Uterus (tissue), 4 donors: ENCODE measurements at places on chromosomes 6 and 20.
A peak's percentile ranks its signal among the peaks of the same experiment; 100 is the strongest.

DNA sequence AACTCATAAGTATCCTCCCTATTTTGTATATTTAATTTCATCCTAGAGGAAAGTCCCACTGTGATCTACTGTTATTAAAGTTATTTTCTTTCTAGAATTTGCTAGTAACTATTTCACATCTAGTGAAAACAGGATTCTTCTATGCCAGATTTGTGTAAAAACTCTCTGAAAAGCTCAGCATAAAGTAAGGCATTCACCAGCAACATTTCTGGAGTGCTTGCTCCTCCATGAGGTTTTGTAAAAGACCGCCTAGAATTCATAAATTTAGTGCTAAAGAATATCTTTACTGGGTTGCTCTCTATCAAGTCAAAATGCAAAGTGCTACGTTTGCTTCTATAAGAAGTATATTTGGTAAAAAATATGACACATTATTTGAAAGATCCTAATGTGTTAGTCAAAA is 173.5 kb upstream of the IRAK1BP1 start:
- DNase-seq = no peak

DNA sequence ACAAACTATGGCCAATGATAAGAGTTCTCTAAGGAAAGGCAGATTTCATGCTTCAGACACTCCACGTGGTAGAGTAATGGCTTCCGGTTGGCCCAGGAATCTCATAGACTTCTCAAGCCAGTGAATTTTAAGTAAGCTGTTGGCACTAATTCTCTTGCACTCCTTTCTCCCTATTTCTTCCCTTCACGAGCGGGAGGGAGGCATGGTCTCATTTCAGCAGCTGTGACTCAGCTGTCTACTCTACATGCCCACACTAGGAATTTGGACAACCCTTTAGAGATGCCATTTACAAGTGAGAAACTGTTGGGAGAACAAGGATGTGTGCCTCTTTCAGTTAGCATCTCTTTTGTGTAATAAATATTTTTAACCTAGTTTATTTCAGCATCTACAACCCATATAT is 107.7 kb downstream of the PTPRK start:
- DNase-seq = no peak

- no peak for DNase-seq
Measured at GRCh38 chr6:109872968-109873545, 105.1 kb upstream of the GPR6 start.

- peak; percentile 84 for DNase-seq
Measured at GRCh38 chr6:36627801-36628246, 33.7 kb downstream of the SRSF3 start.

DNA sequence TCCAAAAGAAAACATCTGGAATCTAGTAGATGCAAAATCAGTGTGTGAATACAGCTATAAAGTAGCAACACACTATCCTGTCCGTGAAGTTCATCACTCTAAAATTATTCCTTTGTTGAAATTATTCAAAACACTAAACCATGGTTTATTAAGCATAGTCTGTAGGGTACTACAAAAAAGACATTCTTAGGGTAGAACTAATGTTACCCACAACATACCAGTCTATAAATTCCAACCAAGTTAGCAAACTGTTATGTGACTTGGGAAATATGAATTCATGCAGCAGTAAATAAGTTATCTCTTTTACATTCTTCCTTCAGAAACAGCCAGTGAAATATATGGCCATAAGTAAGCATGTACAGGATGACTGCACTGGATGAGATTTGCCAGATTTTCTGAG is 580.3 kb upstream of the ADGRB3 start:
- no peak for DNase-seq

GRCh38 chr6:5367510-5367909 is 106.2 kb downstream of the FARS2 start:
- DNase-seq = no peak

DNA sequence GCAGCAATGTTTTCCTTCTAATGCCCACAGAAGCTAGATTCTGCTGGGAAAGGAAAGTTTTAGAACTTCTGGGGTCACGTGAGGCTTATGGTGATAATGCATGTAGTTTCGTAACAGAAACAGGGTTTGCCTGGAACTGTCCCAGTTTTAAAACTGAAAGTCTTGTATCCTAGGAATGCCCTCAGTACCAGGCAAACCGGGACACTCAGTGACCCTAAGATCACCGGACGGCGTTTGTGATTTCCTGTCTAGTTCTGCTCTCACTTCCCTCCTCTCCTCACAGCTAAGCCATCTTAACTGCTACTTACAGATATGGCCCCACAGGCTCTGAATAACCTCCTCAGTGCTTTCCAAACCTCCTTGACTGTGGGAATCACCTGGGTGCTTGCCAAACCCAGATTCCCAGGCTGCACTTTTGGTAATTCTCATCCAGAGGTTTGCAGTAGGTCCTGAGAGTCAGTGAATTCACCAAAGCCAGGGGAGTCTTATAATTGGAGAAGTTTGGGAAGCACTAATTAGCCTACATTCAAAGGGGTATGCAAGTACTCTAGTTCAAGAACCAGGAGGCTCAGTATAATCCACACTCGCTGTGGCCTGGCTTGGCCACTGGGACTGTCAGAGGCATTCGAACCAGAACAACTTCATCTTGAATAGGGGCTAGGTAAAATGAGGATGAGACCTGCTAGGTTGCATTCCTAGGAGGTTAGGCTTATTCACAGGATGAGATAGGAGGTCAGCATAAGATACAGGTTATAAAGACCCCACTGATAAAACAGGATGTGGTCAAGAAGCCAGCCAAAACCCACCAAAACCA is 231.6 kb upstream of the MYLIP start:
- peak; percentile 40 for DNase-seq

- DNase-seq = no peak
Measured at GRCh38 chr6:139338795-139339194, 35.7 kb downstream of the CITED2 start.

DNA sequence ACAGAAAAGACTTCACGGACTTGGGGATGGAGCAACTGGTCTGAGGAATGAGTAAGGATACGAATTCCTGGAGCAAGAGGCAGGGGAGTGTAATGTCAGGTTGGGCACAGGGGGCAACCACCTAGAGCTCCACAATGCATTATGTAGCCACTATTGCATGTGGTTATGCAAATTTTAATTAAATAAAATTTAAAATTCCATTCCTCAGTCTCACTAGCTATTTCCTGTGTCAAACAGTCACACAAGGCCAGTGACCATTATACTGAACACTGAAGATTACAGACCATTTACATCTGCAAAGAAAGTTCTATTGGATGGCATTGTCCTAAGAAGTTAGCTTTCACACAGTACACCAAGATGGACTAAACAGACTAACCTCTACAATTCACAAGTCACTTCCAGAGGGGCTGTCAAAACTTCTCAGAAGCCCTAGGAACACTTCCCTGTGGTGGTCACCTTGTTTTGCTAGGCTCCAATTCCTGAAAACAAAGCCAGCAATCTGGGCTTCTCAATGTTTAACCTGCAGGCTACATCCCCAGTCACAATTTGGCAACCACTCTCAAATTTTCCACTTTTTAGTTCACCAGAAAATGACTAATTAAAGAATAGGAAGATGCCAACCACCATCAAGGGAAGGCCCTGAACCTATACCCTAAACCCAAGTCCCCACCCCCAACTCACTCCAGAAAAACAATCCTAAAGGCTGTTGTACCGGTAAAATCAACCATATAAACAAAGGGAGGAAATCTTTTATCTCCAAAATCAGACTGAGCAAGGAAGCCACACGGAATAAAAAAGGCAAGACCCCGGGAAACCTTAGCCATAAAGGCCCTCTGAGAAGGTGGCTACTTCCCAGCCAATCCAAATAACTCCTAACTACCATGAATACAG is 34.2 kb upstream of the C20orf203 start:
- DNase-seq = no peak

GRCh38 chr6:165659945-165660856 is 2.8 kb downstream of the PDE10A start:
- DNase-seq = no peak

DNA sequence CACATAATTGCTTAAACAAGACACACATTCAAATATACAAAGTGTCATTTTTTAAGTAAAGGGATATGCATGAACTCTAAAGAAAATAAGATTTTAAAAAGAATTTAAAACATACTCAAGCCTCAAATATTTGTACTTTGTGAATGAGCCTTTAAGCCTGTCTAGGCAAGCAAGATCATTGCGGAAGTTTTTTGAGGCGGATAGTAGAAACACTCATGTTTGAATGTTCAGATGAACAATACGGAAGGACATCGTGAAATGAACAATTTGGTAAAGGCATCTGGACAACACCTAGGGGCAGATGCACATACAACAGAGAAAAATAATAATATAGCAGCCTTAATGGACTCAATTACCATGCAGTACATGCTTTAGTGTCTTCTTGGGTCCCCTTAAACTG is 928.9 kb downstream of the TFAP2A start:
- no peak for DNase-seq

DNA sequence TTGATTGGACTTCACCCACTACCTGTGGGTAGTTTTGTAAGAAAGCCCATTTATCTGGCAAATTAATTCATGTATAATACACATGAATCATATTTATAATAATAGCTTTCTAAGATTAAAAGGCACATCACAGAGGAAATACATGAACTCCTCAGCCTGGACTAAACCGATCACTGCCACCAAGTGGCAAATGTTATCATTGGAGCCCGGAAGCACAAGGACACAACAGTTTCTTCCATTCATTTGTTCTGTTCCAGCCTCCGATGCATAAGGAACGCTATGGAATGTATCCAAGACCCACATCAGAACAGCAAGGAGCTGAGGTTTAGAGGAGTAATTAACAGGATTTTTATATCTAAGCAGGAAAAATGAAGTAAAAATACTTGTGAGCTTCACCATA is 13.9 kb upstream of the IPCEF1 start:
- no peak for DNase-seq

GRCh38 chr6:32146287-32146686 is 5.5 kb downstream of the PRRT1 start:
- DNase-seq = no peak

DNA sequence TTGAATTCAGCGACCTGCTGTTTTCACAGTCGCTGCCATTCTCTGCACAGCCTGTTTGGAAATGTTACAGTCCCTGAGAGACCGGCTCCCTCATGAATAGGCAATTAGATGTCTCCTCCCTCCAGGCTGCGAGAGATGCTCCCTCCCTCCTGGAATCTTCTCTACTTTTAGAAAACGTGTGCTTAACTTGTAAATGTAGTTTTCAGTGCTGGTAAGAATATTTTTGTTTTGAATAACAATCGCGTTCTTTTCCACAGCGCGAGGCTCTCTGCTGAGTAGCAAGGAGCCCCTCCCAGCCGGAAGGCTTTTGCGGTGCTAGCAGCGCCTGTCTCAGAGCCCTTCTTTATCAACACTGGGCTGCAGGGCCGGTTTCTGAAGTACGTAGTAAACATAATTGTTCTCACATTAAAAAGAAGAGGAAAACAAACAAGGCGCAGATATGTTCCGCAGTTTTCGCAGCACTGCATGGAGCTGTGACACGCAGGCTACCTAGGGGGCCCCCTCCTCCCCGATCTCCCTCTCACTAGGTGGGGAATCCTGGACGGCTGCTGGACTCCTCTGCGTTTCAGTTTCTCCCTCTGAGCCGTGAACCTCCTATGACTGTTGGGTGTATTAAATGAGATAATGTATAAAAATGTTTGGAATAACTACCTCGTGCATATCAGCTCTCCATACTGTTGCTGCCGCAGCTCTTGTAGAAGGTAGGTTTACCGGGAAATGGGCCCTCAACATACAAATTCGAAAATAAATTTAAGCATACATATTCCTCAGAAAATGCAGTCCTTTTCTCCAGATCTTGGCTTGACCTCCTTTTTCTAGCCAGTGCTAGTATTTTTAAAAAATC is 79.0 kb upstream of the SPACA1 start:
- DNase-seq = no peak

- no peak for DNase-seq
Measured at GRCh38 chr6:83467620-83468036, 36.8 kb upstream of the ME1 start.

DNA sequence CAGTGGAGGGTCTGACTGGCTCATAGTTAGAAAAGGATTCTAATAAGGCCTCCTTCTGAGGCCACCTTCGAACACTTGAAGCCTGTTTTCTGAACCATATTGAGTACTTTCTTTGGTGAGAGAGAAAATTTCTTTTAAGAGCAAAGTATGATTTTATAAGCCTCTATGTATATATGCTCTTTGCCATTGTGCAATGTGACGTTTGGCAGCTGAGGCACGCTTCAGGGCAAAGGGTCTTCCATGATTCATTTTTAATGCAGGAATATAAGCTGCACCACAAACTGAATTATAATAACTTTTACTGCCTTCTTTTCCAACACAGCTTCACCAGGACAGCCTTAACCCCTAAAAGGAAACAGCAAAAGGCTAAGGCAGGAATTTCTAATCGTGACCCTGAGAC is 154.4 kb downstream of the TTLL2 start:
- no peak for DNase-seq

DNA sequence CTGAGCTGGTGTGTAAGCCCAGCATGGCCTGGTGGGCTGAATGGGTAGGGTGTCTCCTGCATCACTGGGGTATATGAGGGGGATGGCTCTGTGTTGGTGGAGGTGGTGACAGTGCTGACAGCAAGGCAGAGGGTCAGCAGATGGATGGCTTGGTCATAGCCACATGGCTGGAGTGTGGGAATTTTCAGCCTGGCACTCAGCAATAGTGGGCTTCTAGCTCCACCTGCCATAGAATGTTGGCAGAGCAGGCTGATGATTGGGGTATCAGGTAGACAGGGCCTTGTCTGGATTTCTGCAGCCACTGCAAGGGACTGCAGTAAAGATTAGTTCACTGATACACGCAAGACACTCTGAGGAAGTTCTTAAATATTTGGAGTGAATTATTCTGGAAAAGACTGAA is 137.5 kb upstream of the BACH2 start:
- no peak for DNase-seq

GRCh38 chr20:2227861-2228260 is 67.9 kb upstream of the TGM3 start:
- DNase-seq = no peak
